ENCODE measurements at places on chromosomes 3 and 15.

DNA sequence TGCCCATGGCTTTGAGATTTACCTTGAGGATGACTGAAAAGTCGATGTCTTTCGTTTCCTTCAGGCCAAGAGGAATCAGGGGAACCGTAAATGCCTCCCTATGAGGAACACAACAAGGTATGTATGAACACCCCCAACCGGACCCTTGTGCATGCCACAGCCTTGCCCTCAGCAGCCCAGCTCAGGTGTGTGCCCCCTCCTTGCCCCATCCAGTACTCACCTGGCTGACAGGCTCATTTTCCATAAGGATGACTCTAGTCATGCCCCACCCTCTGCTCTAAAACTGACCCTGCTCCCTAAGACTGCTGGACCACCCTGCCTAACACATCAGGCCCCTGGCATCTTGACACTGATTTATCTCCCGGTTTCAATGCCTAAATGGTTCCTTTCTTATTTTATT, 270.0 kb downstream of the GOLGA6L6 start:
- DNase-seq, result no peak

GRCh38 chr15:38069511-38070011, 135.1 kb downstream of the TMCO5A start:
- DNase-seq, result no peak

DNA sequence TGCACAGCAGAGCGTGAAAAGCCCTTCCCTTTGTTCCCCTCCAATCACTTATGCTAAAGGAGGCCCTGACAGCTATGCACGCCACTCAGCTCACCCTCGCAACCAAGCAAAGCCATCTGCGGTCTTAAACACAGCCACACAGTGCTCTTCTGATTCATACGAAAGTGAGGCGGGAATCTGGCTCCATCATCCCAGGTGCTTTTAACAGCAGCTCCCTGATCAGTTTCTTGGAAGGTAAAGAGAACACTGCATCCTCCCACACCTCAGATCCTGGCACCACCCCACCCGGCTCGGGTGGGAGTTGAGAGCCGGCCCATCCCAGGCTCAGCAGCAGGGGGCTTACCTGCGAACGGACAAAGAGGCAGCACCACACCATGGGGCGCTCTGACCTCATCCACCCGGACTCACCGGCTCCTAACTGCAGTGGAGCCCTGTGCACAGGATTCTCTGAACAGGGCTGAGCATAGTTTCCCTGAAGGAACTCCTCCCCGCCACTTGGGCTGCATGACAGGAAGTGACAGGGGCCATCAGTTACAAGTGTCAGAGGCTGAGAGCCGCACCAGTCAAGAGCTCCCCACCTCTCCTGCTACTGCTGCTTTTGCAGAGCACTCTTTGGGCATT, 114.3 kb upstream of the ARHGEF3 start:
- DNase-seq, result no peak

DNA sequence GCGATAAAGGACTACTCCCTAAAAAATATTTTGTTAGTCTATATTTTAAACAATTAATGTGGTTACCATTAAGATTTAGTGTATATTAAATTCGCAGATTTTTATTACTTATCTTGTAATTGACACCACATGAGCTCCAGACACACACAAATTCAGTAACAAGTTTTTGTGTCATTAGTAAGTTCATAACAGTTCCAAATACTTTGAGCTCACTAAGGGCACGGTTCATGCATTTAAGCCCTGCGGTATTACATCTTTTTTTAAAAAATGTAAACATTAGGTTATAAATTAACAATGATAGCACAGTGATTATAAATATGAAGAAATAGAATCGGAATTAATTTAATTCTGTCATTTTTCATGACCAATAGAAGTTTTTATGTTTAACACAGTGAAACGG, 317.3 kb downstream of the ZNF385D start:
- no peak for DNase-seq

GRCh38 chr3:149299938-149300801, 33.3 kb downstream of the TM4SF18 start:
- no peak for DNase-seq

GRCh38 chr3:99250821-99251355, 349.4 kb upstream of the DCBLD2 start:
- DNase-seq, result no peak

DNA sequence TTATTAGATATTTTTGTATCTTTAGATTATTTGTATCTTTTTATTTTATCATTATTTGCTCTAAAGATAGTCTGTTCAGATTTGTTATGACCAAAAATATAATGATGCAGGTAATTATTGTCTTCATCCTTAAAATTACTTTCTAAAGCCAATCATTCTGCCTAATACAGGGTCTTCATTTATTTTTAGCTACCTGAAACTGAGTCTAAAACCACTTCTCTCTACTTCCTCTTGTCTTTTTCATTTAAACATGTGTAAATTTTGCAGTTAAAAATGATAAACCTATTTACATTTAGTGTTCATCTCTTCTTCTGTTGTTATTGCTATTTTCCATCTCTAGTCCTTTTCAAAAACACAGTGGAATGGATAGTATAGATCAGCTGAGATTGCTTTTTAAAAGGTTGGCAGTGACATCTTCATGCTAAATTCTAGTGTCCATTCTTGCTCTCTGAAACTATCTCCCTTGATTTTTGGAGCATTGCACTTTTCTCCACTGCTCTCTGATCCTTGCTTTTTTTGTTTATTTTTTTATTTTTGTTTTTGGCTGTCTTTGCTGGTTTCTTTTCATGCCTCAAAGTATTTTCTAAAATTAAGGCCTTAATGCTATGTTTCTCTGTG, 91.8 kb downstream of the UBE2E2 start:
- no peak for DNase-seq

- DNase-seq, result no peak
Measured at GRCh38 chr3:44509393-44509921, 32.0 kb upstream of the ZNF445 start.

DNA sequence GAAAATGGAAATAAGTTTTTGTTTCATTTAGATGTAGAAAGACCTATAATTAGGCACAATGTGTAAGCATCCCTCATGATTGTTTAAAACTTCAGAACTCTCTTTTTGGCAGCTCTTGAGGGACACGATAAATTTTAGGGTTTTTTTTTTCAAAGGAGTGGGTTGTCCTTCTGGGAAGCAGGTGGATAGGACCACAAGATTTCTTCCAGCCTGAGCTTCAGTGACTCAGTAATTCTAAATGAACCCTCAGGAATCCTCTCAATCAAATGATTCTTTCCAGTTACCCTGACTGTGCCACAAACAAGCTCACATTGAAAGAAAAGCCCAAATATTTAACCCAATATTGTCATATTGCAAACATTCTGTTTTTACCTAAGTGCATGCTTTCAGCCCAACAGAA, 45.1 kb downstream of the COL8A1 start:
- no peak for DNase-seq
